ENCODE measurements at places on chromosomes 6 and 20.

DNA sequence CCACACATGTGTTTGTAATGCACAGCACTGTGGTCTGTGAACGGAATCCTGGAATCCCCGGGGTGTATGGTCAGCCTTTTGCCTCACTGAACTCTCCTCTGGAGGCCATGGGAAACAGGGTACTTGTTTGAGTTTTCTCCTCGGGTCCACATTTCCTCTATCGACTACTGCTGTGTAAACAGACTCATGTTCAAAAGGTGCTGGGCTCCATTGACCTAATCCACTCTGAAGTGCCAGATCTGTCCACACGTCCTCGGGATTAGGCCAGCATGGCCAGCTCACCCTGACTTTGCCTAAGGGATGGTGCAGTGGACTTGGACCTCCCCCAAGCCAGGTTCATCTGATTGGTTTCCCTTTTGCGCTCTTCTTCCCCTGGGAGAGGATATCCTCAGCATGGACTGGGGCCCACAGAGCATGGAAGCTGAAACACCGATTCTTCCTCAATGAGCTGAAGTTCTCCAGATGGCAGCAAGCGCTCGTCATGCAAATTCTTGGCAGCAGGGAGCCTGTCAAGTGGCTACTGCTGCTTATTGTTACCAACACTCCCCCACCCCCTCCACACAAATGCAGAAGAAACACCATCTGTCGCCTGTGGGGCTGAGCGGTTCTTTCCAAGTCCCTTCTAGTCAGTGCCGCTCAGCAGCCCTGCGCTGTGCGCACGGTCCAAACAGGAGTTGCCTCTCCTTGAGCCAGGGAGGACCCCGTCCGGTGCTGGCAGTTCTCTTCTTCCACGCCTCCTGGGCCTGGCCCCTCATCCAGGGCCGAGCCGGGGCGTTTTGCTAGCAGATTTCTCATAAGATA lies 292.6 kb upstream of the MARCKS start:
- H3K4me1 ChIP-seq: no peaks in the 10 kb centered on the region
- no peak for DNase-seq
- H3K27ac ChIP-seq: no peak overlapping the region
- no peak overlapping the region for H3K4me3 ChIP-seq
- no peaks in the 10 kb centered on the region for H3K27me3 ChIP-seq

GRCh38 chr20:47741669-47742608 lies 43.3 kb downstream of the SULF2 start:
- no peak overlapping the region for H3K4me3 ChIP-seq
- H3K27me3 ChIP-seq: no peaks in the 10 kb centered on the region
- H3K4me1 ChIP-seq: no peaks in the 10 kb centered on the region
- H3K27ac ChIP-seq: no peak overlapping the region
- DNase-seq: no peak
- H3K36me3 ChIP-seq: no peaks in the 10 kb centered on the region

GRCh38 chr20:53149890-53150205 lies 177.7 kb downstream of the TSHZ2 start:
- H3K4me3 ChIP-seq: no peak overlapping the region
- H3K4me1 ChIP-seq: no peaks in the 10 kb centered on the region
- DNase-seq: no peak

DNA sequence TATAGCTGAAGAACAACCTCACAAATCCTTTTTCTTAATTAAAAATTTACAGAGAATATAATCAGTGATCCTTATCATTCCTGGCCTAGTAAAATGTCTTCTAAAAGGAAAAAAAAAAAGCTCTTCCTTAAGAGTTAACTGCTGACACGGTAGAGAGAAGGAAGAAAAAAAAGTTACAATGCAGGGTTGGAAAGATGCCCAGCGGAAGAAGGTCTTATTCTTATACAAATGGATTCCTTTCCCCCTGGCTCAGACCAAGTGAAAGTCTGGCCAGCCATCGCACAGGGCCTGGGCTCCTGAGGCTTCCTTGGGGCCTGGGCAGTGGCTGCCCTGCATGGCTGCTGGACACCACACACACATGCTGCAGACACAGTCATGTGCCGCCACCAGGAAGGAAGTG lies 688.6 kb downstream of the TENT5A start:
- H3K27me3 ChIP-seq: no peaks in the 10 kb centered on the region
- no peak for DNase-seq
- no peaks in the 10 kb centered on the region for H3K36me3 ChIP-seq

DNA sequence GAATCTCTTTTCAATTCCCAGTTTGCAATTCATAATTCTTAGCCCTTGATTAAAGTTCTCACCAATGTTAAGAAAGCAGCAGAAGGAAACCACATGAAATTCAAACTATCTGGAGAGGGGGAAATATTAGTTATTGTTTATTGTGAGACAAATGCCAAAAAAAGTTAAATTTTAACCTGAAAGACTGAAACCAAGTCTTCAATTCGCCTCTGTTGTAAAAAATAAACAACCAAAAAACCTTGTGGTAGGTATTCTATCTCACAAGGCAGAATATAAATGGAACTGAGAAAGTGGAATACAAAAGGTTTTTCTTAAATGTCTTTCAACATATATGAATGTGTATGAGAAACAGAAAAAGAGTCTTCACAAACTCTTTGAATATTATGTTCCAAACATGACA lies 24.8 kb downstream of the TMX4 start:
- no peak for DNase-seq
- H3K27me3 ChIP-seq: no peaks in the 10 kb centered on the region
- H3K36me3 ChIP-seq: peaks cover 3% of the 10 kb centered on the region
- no peaks in the 10 kb centered on the region for H3K4me1 ChIP-seq
- no peak overlapping the region for H3K27ac ChIP-seq

- H3K27ac ChIP-seq: no peak overlapping the region
- no peak for DNase-seq
- no peaks in the 10 kb centered on the region for H3K36me3 ChIP-seq
- H3K27me3 ChIP-seq: no peaks in the 10 kb centered on the region
These were observed 108.1 kb downstream of the FAM50B start for GRCh38 chr6:3957321-3957720.

GRCh38 chr20:358891-359555 lies 12.1 kb downstream of the NRSN2 start:
- peaks cover 3% of the 10 kb centered on the region for H3K4me1 ChIP-seq
- no peaks in the 10 kb centered on the region for H3K36me3 ChIP-seq
- DNase-seq: no peak
- H3K27me3 ChIP-seq: no peaks in the 10 kb centered on the region
- no peak overlapping the region for H3K4me3 ChIP-seq
